Islet precursor cell (in vitro differentiated cells): ENCODE measurements at places on chromosomes 13 and 19.

DNA sequence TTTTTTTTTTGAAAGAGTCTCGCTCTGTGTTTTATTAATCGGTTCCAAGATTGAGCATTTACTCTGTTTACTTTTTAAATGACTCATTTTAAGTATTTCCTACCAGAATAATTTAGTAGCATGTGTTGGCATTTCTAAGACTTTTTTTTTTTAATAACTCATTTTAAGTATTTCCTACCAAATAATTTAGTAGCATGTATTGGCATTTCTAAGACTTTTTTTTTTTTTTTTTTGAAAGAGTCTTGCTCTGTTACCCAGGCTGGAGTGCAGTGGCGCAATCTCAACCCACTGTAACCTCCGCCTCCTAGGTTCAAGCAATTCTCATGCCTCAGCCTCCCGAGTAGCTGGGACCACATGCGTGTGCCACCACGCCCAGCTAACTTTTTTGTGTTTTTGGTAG is 13.1 kb downstream of the SETDB2 start:
- DNase-seq: no peak

- no peak for DNase-seq
Measured at GRCh38 chr19:7224209-7224686, 70.0 kb downstream of the INSR start.

DNA sequence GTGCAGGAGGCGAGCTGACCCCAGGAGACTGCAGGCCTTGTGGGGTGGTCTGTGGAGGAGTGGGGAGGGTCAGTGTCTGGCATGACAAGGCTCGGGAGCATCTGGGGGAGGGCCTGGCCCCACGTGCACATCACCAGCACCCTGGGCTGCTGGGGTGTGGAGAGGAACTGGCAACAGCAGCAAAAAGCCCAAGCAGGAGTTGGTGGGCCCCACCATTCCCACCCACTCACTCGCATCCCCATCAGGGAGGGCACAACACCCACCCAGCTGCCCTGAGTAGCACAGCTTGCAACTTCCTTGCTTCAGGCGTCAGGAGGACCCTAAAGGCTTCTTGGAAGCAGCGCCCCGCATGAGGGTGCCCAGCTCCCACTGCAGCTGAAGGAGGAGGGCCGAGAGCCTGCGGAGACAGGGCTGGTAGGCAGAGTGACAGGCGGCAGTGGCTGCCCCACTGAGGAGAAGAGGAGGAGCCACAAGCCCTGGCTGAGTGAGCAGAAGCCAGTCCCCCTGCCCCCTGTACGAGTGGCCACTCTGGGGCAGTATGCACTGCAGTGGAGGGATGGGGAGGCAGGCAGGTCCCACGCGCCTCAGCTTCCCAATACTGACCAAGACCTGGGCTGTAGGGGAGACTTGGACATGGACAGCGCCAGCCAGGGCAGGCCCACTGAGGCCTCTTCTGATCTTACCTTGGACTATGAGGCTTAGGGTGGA is 26.5 kb downstream of the ELL start:
- DNase-seq: no peak

GRCh38 chr19:10412257-10412977 is 7.9 kb upstream of the PDE4A start:
- DNase-seq: no peak

GRCh38 chr19:50833117-50833801 is at the start of gene KLK15:
Gene KLK15, minus strand, starts transcription at chr19:50833574. Its CDS starts 2,082 bp downstream, at chr19:50831492.
- peak; percentile 38 for DNase-seq

DNA sequence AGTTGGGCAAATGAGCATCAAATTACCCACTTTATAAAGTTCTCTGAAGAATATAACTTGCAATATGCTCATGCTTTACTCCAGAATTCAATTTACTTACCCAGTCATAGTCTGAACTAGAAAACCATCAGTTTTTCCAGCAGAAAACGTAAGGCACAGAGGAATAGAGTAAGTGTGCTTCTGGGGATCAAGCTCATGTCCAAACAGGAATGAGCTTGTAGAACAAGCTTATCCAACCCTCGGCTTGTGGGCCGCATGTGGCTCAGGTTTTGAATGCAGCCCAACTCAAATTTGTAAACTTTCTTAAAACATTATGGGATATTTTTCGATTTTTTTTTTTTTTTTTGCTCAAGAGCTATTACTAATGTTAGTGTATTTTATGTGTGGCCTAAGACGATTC is 308.5 kb upstream of the KLF12 start:
- no peak for DNase-seq

DNA sequence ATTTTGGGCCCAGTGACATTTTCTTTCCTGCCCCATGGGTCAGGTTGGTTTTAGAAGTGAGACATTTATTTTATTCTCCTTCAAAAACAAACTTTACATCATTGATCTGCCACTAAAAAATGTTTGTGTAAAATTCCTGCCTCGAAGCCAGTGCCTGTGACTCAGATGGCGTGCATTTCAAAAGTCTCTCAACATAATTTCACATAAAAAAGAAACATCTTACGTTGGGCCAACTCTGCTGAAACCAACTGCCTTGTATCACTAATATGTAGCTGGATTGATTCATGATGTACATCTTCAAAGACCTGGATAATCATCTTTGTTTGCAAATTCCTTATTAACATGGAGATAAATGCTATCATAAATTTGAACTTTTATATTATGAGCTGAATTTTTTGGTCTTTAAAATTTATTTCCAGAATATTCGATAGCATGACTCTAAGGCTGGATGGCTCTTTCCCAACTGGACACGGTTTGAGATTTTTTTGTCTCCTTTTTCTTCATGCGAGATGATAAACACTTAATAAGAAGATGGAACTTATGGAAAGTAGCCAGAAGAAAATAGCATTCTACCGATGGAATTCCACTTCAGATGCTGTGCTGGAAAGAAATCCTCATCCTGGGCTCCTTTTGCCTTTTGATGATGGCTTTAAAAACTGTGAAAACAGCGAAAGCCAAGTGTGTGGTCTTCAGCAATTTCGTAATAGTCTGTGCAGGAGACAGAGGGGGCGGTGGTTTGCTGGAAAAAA is 420.5 kb downstream of the FGF9 start:
- DNase-seq: no peak

DNA sequence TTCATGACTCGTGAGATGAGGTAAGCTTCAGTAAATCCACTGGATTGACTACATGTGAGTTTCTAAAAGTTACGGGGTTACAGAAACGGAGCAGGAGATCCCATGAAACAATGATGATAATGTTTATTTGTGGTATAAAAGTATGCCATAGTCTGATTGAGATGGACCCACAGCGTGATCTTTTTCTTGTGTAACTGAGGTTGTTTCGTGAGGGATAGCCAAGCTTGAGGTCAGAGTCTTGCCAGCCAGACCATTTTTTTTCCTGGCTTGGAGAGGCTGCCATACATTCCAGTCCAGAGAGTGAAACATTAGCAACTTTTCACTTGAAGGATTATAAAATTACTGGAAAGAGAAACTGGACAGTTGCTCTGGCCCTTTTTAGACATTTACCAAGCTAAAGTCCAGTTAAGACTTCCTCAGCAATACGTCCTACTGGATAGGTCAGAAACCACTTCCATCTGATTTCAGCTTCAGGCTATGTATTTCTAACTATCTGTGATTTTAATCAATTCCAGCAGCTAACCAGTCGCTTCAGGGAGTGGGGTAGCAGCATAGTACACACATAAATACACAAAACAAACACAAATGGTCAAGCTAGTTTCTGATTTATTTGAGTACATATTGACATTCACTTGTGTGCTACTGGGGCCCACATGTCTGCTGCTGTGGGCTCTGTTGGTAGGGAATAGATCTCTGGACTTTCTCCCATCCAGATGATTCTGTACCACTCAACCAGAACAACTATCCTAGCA is 194.6 kb downstream of the POSTN start:
- no peak for DNase-seq

DNA sequence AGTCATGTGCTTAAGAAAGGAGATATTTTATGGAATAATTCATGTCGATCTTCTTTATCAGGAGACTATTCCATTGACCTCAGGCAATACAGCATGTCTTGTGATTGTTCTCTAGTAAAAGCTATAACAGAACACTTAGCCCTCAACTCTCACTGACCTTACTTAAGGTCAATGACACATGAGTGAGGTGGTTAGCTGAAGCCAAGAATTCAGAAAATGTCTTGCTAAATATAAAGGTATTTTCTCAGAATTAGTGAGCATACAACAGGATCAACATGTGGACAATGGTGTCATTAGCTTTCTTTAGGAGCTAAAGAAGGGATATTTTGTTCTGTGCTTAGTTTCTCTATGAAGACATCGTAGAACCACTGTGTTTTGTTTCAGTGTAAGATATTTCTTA is 1730.4 kb upstream of the SLC10A2 start:
- DNase-seq: no peak

DNA sequence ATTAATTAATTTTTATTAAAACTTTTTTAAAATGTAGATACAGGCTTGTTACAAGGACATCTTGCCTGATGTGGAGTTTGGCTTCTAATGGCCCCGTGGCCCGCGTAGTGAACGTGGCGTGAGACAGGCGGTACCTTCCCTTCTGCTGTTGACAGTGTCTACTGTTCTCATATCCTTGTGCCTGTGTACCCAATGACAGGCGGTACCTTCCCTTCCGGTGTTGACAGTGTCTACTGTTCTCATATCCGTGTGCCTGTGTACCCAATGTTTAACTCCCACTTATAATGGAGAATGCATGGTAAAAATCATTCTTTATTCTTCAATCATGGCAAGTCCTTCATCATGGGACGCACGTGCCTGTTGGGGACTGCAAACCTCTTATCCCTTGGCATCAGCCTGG is 79.1 kb upstream of the ZNF835 start:
- DNase-seq: no peak

- no peak for DNase-seq
Measured at GRCh38 chr19:3162418-3163229, 15.9 kb upstream of the S1PR4 start.

GRCh38 chr13:98979012-98979660 is 1.3 kb upstream of the DOCK9 start:
- DNase-seq: no peak

DNA sequence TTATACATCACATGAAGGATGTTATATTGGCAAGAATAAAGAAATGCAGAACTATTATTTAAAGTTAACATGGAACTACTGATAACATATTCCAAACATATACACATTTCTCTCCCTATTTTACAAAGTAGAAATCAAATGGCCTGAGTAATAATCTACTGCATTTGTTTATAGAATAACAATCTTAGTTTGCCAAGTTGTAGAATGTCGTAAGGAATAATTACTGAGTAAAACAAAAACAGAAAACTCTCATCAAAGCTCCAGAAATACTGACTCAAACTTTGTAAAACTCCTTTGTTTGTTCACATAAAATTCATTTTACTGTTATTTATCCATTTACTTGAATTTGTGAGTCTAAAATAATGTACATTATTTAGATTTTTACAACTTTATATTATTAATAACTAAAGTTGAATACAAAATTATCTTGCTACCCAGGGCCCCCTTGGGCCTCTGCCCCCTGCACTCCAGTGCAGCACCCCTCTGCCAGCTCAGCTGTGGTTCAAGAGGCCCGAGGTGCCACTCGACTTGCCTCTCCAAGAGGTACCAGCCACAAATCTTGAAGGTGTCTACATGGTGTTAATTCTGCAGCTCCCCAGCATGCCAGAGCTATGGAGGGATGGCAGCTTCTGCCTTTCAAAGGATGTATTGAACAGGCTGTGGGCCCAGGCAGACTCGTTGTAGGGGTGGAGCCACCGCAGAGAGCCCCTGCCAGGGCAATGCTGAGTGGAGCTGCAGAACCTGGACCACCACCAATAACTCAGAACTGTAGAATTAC is 2819.7 kb downstream of the PCDH9 start:
- DNase-seq: no peak

GRCh38 chr19:46915386-46915785 is 54.6 kb downstream of the ARHGAP35 start:
- DNase-seq: no peak

GRCh38 chr19:30026933-30027332 is 84.9 kb downstream of the URI1 start:
- DNase-seq: no peak

DNA sequence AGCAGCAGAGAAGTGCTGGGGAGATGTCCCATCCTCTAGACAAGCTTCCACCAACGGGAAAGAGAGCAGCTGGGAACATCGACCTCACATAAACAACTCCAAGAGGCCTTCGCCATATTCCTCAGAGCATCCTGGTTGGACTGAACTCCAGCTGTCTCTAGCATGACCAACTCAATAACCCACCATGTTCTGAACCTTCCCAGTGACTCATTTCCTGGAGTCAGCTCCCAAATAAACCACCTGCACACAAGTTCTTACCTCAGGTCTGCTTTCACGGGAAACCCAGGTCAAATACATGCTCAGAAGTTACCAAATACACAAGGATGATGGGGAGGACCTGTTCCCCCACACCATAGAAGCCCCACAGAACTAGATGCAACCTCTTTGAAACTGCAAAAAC is 878.5 kb downstream of the UQCRFS1 start:
- DNase-seq: no peak

GRCh38 chr19:10111405-10111811 is at the start of gene P2RY11:
Gene P2RY11, plus strand, starts transcription at chr19:10111693. Its CDS starts 29 bp downstream, at chr19:10111722.
- DNase-seq: no peak

- no peak for DNase-seq
Measured at GRCh38 chr13:38819053-38819452, 132.2 kb downstream of the FREM2 start.

DNA sequence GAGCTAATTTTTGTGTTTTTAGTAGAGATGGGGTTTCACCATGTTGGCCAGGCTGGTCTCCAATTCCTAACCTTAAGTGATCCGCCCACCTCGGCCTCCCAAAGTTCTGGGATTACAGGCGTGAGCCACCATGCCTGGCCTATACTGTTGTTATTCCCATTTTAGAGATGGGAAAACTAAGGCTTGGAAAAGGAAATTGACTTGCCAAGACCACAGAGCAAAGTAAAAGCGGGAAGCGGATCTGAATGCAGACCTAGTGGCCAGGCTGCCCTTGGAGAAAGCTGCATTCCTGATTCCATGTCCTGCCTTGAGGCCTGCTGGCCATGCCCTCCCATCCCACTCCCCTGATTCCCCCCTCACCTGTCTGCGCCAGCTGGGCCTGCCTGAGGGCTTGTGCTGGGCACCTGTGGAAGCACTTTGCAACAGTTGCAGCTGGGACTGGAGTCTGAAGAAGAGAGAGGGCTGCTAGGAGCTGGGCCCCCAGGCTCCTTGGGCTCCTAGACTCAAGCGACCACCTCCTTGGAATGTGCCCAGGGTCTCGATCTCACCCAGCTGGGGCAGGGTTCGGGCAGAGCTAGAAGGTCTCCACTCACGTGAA is 5.7 kb downstream of the PALM3 start:
- DNase-seq: no peak

DNA sequence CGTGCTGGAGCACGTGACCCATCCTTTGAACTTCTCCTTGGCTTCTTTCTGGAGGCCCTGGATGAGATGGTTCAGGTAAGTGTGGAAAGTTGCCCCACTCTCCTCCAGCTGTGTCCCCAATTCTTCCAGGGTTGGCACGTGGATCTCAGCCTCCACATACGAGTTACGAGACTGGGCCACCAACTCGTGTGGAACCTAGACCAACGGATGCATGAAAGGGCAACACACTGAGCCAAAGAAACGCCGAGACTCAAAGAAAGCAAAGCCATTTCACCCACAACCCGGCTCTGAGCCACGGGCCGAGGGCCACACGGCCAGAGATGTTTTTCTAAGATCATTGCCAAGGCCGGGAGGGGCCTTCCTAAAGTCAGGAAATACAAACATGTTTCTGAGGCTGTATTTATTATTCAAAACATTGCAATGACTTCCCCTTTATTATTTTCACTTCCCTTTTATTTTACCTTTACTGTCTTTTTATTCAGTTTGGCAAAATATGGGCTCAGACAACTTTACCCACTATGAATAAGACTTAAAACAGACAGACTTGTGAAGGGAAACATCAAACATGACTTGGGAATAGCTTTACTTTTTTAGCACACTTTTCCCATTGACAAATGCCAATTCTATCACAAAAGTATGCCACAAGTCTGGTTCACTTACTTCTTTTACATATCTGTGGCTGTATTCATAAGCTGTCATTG is 94.6 kb downstream of the KL start:
- DNase-seq: no peak
